ENCODE measurements at places on chromosomes 6 and 20. TPM values are rescaled to one million over a fixed set of nuclear protein-coding genes. Genes with fewer than 3 reads are reported as not detected.

DNA sequence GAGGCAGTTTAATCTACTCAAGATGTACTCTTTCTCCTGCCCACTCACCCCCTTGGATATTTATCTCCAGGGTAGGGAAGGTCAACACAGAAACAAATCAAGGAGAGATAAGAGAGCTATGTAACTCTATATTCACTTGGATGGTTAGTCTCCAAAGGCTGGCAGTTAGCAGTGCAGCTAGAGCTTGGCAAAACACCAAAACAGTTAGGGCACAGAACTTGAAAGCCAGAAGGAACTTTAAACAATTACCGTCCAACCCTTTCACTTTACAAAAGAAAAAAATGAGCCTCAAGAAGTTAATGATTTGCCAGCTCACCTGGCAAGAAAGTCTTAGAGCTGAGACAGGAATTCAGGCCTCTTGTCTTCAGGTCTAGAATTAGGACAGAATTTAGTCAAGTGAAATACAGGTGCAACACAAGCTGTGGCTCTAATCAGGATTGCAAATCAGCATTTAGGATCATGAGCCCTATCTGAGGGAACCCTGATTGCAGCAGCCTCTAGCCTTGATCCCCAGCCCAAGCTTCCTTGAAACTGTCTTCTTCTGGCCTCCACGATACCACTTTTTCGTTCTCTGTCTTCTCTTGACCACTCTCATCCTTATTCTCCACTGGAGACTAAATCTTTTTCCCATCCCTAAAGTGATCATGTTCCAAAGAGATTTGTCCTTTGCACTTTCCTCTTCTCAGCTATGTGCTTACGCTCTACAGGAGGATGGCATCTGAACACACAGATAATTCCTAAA is 14.9 kb downstream of the NEDD9 start:
- peak; percentile 44 for DNase-seq

DNA sequence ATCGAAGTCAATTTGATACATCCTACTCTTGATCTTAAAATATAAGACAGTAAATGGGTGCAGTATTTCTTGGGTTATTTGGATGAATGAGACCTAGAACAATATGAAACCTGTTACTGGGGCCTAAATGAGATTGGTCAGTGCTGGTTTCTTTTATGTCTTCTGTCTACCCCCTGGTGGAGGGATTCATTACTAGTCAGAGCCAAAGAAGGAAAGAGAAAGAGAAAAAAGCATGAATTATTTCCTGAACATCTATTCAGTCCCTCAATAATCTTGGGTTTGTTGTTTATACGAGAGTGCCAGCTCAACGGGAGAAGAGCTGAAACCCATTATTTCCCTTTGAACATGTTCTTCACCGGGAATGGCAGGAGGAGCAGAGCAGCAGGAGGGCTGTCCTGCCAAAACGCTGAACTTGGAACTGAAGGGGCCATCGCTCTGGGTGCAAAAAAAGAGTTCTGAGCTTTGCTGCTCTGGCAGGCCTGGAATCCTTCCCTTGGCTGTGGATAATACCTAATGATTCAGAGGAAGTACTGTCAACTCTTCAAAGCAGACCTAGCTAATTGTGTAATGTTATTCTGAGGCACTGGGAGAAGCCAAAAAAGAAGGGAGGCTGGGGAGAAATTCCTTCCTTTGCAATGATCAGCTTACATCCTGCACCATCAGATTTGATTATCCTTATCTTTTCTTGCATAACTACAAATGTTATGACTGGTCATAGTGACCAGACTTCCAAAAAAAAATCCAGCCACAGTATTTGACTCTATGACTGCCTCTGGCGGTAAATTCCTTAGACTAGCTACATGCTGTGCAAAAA is 72.0 kb downstream of the BLOC1S5 start:
- DNase-seq, result peak; percentile 44

- no peak for DNase-seq
Measured at GRCh38 chr6:1558388-1558787, 51.3 kb upstream of the FOXC1 start.

DNA sequence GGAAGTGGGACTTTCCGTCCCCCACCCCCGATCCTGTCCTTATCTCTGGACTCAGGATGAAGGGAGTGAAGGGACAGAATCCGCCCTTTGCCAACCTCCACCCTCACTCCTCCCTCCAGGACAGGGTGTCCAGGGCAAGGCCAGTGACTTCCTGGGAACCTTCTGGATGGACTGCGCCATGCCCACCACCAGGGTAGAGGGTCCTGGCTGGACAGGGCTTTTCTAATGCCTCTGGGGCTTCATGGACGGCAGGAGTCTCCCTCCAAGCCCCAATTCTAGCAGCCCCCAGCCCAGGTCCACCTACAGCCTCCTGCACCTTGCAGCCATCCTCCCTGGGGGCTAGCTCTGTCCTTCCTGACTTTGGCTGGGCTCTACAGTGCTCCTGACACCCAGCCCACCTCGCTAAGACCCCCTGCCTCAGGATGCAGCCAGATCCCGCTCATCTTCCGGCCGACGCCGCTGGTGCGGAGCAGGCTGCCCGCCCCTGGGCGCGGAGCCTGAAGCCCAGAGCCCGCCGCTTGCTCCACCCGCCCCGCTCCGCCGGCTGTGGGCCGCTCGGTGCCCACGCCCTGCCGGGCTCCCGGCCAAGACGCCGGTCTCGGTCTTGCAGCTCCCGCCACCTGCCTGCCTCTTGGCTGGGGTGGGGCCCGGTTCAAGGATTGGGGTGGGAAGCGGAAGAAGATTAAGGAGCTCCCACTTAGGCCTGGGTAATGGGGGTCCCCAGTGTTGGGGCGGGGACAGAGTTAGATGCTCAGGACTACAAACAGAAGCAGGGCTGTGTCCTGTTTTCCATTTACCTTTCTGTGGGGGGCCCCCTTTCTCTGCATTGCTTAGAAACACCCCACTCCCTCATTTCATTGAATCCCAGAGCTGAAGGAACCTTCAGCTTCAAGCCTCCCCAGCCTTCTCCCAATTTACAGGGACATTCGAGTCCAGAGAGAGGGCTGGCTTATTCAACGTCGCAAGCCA is 72.8 kb downstream of the MDGA1 start:
- no peak for DNase-seq

DNA sequence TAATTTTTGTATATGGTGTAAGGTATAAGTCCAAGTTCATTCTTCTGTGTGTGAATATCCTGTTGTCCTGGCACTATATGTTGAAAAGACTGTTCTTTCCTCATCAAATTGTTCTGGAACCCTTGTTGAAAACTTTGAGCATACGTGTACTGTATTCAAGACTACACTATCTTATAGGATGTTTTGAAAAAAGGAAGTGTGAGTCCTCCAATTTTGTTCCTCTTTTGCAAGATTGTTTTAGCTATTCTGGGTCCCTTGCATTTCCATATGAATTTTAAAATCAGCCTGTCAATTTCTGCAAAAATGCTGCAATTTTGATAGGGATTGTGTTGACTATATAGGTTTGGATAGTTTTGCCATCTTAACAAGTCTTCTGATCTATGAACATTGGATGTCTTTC is 195.2 kb downstream of the BACH2 start:
- DNase-seq, result no peak

GRCh38 chr6:23797041-23797440 is 329.0 kb upstream of the NRSN1 start:
- no peak for DNase-seq

DNA sequence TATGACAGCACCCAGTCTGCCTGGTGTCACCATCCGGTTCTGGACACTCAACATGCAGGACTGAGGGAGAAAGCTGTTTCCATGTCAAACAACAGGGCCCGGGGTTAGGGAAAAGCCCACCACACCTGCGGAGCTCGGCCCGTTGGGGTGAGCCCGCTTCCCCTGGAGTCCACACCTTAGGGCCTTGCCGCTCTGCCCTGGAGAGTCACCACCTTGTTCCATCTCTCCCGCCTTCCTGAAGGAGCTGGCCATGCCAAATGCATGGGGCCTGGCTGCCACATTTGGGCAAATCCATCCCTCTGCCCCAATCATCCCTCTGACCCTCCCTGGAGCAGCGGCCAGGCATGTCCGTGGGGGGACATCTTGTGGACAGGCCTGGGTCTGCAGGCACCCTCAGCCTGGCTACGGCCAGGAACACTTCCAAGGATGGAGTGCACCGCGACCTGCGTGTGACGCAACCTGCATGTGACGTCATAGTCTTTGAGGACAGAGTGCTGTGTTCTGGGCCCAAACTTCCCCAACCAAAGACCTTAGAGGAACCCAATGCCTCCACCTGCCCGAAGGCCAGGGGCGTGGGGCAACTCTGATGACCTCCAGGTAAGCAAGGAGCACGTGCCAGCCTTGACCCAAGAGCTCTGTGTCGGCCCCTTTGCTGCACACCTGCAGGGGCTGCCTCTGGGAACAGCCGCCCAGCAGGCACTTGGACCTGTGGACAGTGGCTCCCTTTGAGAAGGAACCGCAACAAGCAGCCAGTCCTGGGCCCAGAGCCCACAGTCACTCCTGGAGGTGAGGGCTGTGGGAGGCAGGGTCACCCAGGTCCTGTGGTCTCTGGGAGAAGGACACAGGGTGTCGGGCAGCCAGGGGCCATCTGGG is 1.7 kb downstream of the CABLES2 start:
- DNase-seq, result peak; percentile 74

GRCh38 chr20:53186635-53187034 is 214.5 kb downstream of the TSHZ2 start:
- no peak for DNase-seq

DNA sequence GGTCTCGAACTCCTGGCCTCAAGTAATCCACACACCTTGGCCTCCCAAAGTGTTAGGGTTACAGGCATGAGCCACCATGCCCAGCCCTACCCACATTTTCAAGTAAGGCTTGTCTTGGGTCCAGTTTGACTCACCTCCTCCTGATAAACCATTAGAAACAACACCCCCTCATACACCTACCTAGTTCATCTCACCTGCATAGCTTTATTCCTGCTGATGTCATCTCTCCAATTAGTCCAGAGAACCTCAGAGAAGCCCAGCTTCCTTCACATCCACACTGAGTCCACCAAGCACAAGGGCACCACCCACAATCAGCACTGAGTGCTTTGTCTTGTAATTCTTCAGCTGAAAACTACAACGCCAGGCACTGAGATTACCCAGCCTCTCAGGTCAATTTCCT is 35.3 kb downstream of the KIF16B start:
- no peak for DNase-seq

- DNase-seq, result no peak
Measured at GRCh38 chr6:117487821-117488220, 5.3 kb downstream of the DCBLD1 start.

- no peak for DNase-seq
Measured at GRCh38 chr6:109253366-109253765, 128.9 kb downstream of the CD164 start.

DNA sequence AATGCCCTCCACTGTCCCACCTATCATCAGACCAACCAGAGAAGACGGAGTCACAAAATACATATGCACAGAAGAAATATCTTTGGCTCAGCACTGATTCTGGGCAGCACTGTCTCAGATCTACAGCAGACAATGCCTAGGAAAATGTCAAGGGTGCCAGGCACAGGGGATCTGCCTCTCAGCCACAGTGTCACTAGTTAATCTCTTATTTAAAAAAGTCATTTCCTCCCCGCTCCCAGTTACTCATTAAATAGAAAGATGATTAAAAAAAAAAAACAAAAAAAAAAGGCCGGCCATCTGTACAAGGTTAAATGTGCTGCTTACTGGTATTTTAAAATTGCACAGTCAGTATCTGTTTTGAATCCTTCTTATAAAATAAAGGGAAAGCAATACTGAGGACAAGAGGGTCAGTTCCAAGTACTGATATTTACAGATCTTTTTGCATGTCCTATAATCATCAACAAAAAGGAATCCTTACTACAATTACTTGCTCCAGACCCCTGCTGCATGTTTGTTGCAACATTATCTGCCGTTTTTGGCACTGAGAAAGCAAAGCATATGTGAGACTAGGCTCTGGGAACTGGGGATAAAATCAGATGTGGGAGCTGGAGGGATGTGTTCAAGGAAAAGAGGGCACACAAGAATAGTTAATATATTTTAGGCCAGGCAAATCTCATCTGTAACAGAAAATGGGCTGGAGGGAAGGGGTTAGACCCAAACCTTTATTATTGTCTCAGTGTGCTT is 299.3 kb downstream of the KIF16B start:
- no peak for DNase-seq

DNA sequence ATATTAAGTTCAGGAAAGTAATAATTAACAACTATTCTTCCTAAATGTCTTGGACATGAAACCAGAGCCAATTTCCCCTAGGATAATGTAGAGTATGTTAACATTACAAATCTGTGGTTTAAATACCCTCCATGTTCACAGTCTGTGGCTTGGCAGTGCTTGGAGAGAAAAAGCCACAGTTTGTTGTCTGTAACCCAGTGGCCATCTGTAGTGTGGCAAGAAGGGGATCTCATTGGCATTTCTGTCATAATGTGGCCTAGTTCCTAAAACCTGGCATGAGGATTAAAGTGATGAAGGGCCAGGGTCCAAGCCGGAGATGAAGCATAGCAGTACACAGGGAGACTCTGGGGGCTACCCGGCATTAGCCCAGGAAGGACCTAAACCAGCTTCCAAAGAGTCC is 31.2 kb downstream of the SYNE1 start:
- DNase-seq, result no peak

DNA sequence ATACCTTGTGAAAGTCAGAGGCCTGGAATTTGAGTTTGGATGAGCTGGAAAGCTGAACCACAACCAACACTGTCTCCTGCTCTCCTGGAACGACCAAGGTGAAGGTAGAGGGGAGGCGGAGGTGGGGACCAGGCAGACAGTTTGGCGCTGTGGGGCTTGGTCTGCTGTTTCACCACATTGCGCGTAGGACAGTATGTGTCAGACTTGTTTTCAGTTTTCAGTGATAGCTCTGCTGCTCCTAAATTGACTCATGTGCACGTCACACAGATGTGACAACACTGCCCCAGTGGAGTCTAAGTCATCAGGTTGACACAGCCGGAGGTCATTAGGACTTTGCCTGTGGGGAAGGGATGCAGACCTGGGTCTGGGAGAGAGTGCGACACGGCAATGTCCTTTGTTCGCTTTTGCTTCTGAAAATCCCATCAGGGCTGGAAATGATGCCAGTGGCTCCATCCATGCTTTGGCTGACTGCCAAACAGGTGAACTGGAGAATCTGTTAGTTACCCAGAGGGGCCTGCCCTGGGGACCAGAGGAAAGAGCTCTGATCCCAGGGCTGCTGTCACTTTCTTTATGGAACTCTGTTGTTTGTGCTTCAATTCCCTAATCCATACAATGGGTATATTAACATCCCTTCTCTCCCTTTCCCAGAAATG is 255.5 kb downstream of the CDC5L start:
- DNase-seq, result no peak

- DNase-seq, result no peak
Measured at GRCh38 chr6:166959911-166960608, 3.7 kb upstream of the RNASET2 start.

DNA sequence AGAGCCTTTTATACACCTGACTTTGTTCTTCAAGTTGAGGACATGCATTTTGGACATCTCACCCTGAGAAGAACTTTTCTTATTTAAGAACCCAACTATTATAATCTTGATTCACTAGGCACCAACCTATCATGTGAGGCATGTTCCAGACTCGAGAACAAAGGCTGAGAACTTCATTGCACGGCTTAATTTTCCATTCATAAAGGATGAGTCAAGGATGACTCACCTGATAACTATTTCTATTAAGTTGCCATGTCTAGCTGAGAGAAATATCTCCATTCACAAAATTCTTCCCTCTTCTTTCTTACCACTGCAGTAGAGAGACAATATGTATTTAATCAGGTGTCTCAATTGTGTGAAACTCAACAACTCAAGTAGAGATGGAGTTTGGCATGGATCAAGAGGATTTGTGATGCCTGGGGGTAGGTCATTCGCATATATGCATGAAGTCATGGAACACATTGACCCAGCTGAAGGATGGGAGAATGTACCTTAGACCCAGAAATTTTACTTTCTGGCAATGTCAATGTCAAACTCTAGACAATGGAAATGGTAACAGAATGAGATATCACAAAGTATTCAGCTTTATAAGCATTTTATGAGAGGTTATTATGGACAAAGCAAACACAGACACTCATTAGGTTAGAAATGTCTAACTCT is 208.7 kb upstream of the PRND start:
- peak; percentile 37 for DNase-seq

The FGD2 gene
- total RNA-seq, result 2.5 TPM

The PRRT1 gene
- total RNA-seq, result 0.10 TPM

Data from hepatocyte (in vitro differentiated cells).